H7 (cell line): ENCODE measurements at places on chromosomes 2 and 18. TPM values are rescaled to one million over a fixed set of nuclear protein-coding genes. Genes with fewer than 3 reads are reported as not detected.

The ID2 gene
- total RNA-seq, result 38.7 and 58.2 TPM in 2 replicates

- DNase-seq, result no peak
Measured at GRCh38 chr2:134508391-134508790, 210.4 kb downstream of the TMEM163 start.

DNA sequence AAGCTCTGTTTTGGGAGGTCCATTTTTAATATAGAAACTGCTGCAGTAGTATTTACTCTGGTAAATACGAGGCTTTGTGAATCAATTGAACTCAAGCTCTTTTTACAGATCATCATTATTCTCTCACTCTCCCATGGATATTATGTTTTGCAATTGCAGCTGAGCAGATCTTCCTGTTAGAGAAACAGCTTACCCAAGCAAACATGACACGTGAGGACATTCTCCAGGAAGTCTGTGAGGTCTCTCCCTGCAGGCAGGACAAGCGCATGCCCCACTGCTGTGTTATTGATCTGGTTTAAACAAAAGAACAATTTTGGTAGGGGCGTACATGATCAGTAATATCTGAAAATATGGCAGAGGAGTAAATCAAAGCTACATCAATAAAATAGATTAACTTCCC is 72.1 kb downstream of the COL6A3 start:
- no peak for DNase-seq

DNA sequence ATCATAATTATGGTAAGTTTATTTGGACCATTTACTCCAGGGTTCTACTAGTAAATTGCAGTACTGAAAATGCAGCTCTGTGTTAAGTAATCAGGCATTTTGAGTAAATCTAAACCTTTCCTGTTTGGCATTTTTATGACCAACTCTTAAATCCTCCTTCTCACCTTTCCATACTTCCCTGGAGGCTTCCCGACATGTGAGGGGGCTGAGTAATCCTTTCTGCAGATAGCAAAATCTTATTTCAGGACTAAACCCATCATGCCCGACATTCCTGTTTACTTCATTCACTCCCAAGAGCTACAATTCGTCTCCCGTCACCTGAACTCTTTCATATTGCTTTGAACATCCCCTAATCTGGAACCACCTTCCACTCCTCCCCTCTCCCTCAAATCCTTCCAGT is 296.6 kb downstream of the IKZF2 start:
- no peak for DNase-seq

- DNase-seq, result peak; percentile 64
Measured at GRCh38 chr2:239275847-239276831, 124.7 kb downstream of the HDAC4 start.

- DNase-seq, result no peak
Measured at GRCh38 chr2:15364561-15364960, 196.6 kb downstream of the NBAS start.

GRCh38 chr2:2660789-2661355 is 329.8 kb upstream of the MYT1L start:
- no peak for DNase-seq

DNA sequence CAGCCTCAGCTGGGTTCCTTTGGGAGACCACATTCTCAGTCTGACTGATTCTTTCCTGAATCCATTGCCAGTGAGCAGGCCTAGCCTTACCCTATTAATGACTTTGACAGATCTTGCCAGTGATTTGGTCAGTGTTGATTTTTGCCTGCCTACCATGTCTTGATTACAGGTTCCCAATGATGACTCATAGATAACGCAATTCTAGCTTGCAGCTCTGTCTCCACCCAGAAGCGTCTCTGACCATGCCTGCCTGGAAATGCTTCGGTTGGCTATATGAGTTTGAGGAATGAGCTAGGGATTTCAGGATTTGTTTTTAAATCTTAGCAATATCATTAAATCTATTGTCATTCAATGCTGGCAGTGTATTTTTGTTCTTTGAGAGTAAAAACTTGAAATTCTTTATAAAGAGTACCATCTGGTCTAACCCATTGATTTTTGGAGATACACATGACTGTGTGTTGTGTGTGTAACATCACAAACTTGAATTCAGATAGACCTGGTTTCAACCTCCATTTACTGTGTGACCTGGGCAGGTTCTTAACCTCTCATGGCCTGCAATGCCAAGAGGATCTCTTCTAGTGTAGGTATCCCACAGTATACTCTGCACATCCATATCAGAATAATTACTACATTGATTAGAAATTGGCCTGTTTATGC is 57.0 kb downstream of the CCDC150 start:
- no peak for DNase-seq

GRCh38 chr18:7980656-7981055 is 413.5 kb downstream of the PTPRM start:
- DNase-seq, result no peak
